ENCODE measurements at places on chromosomes 5 and 9.

GRCh38 chr5:175328176-175328575, 115.8 kb downstream of the DRD1 start:
- DNase-seq = no peak

GRCh38 chr9:123684393-123685149, 245.4 kb downstream of the DENND1A start:
- no peak for DNase-seq

GRCh38 chr9:35976726-35977125, 18.8 kb upstream of the OR2S2 start:
- DNase-seq = no peak

- DNase-seq = peak; percentile 87
Observed at GRCh38 chr9:113340011-113340699, at the start of gene WDR31. Gene WDR31, minus strand, starts transcription at chr9:113340275. Its CDS starts 8,253 bp downstream, at chr9:113332022.

DNA sequence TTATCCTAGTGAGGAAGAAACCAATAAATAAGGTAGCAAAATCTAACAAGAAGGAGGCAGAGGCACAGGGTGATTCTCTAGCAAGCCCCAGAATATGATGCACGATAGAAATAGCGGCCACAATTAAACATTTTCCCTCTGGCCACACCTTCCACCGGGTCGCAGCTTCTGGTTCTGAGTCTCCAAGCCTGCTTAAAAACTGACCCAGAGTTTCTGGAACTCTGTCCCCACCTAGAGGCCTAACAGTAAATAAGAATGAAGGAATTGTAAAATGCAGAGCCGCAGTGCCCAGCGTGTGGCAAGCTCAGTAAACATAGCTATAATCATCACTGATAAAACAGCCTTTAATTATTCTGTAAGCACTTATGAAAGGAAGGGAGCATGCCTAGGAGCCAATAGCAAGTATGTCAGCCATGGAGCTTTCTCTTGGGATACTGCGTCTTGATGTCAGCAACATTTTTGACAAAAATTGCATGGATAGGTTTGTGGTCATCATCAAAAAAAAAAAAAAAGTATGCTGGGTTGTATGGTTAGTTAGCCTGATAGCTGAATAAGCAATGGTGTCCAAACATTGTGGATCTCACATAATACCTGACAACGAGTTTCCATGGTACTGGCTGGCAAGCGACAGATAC, 465.5 kb downstream of the DNAH5 start:
- no peak for DNase-seq

DNA sequence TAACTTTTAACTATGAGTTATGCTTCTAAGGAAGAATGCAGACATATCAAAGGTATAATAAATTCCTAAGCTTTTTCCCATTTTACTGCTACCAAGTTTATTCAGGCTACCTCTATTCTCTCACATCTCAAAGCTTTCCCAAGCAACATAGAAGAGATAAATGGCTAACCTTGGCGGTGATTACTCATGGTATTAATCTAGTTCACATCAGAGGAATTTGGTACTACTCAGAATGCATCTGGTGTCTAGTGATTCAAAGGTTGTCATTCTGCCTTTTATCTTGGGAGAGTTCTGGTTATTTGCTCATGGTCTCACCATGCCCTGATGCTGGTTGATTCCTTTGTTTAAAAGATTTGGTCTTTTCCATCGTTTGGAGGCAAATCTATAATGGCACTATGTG, 182.7 kb downstream of the TAF11L14 start:
- DNase-seq = no peak

DNA sequence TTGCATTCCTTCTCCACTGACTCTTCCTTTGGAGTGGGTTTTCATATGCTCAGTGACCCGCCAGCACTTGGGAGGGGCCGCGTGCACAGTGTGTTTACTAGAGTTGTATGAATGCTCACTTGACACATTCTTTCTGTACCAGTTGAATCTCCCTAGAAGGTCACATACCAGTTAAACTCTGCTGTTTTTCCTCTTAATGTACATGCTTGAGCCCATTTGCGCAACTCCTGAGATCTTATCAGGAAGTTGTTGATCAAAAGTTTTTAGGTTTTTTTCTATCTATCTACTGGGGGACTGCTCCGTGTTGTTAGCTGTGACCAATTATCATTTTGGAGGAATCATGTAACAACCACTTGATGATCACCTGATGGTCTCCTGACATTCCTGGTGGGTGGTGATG, 392.7 kb downstream of the CDH9 start:
- no peak for DNase-seq

- DNase-seq = no peak
Observed at GRCh38 chr5:1874771-1875220, 7.9 kb downstream of the IRX4 start.

GRCh38 chr9:76628155-76628554, 136.1 kb upstream of the PCA3 start:
- no peak for DNase-seq

- DNase-seq = no peak
Observed at GRCh38 chr5:56659971-56660370, 155.4 kb upstream of the MAP3K1 start.

DNA sequence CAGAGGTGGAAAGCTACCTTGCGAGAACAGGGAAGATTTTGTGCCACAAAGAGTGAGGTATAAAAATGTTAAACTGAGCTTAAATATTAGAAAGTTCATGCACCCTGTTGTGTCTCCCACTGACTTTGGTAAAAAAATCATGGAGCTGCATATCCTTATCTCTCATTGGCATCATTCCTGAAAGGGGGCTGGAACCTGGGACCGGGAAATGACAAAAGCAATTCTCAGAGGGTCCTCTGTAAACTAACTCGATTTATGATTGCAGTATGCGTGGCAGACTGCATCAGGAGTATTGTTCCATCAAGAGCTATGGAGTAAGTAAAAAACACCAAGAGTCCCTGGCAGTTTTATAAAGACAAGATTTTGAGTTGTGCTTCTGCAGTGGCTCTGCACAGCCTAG, 148.8 kb downstream of the DCP2 start:
- DNase-seq = no peak

DNA sequence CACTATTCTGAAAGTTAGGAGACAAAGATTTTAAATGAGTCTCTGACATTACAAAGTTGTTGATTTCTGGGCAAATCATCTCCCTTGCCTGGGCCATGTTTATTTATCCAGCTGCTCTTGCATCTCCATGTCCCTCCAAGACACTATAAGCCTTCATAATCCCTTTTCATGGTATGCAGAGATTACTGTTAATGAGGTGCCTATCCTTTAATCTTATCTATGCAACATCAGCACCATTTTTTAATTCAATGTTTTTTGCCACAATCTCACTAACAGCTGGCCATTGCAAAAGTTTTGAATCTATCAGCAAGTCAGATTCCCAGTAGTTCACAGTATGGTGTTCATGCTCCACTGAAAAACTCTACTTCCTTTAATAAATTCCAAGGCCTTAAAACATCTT, 108.5 kb upstream of the PTPRD start:
- DNase-seq = no peak

- no peak for DNase-seq
Observed at GRCh38 chr5:34053571-34054399, 10.8 kb upstream of the C1QTNF3 start.

- no peak for DNase-seq
Observed at GRCh38 chr5:84568171-84568570, 183.5 kb upstream of the EDIL3 start.

- DNase-seq = no peak
Observed at GRCh38 chr5:105544300-105544699, 1981.7 kb upstream of the NUDT12 start.

DNA sequence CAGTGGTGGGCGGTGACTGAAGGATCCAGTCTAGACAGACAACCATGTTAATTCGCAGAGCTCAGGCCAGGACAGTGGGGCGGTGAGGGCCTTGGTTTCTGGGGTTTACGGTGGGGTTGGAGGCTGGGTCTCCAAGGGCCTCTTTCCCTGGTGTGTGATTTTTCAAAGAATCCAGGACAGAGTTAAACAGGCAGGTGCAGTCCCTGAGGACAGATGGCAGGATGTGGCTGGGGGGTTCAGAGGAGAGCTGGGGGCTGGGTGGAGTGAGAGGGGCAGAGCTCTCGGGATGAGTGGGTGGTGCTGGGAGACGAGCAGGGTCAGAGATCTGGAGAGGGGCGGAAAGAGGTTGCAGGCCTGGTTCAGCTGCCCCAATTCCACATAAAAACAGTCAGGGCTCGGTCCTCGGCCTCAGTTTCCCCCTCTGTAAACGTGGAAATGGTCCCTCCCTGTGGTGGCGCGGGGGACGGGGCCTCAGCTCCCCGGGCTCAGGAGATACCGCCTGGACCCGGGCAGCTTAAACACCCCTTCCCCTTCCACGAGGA, 145.9 kb downstream of the GAPVD1 start:
- DNase-seq = no peak

DNA sequence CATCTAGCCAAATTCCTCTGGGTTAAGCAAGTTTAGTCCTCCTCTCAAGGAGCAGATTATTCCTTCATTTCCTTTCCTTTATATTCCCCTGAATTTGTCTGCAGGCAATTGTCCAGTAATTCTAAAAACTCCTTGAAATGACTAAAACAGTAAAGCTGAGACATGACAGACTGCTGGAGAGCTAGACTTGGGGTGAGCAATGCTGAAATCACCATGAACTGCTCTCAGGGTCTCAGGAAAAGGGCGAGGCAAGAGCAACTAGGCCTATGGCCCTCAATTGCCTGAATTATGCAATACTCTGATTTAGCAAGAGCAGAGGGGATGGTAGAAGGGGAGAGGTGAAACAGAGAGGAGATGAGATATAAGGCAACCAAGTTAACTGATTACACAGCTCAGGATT, 172.9 kb upstream of the NREP start:
- no peak for DNase-seq

GRCh38 chr9:77773381-77773780, 125.3 kb upstream of the GNA14 start:
- no peak for DNase-seq

DNA sequence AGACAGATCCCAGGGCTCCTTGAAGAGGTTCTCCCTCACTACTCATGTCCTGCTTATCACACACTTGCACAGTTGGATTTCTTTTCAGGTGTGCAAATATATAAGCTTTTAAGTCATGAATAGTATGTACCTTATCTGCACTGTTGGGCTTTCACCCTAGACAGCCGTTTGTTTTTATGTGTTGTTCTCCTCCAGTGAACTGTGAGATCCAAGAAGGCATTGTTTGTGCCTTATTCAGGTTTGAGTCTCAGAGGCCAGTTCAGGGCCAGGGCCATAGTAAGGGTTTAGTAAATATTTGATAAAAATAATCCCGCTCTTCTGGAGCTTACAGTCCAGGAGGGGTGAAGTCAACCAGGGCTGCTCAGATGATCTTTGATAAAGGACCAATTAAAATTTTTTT, 480.0 kb downstream of the TMEM38B start:
- no peak for DNase-seq

DNA sequence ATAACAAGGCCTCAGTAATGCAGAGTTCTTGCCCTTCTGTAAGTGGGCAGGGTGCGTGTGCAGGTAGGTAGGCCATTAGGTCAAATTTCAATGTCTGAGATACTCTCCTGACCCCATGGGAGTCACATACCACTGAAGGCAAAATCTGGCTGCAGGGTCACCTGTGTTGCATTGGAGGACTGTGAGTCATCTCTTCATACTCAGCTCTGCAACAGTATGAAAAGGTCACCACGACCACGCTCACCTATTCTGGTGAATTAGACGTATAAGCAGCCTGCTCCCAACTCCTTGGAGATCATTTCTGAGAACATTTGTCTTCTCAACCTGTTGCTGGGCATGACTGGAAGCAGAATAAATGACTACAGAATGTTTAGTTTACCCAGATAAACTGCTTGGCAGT, 599.8 kb downstream of the PDE4D start:
- DNase-seq = no peak

- DNase-seq = no peak
Observed at GRCh38 chr5:72722792-72723452, 93.5 kb upstream of the TNPO1 start.

GRCh38 chr5:56200971-56201666, 32.0 kb downstream of the ANKRD55 start:
- DNase-seq = no peak

DNA sequence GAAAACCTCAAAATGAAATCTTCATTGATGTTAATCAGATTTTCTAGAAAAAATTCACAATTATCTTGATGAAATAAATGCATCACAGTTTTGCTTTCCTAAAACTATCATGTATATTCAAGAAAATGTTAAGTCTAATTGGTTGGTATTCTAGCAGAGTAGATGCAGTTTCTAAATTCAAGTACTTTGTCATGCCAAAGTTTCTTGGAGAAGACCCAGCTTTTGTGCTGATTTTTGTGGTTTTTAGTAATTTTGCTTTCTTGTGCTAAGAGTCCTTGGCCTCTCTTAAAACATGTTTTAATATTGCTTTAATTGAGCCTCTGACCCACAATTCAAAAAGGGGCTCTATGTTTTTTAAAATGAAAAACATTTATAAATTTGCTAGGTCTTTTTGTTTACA, 924.8 kb upstream of the PTPRD start:
- no peak for DNase-seq

DNA sequence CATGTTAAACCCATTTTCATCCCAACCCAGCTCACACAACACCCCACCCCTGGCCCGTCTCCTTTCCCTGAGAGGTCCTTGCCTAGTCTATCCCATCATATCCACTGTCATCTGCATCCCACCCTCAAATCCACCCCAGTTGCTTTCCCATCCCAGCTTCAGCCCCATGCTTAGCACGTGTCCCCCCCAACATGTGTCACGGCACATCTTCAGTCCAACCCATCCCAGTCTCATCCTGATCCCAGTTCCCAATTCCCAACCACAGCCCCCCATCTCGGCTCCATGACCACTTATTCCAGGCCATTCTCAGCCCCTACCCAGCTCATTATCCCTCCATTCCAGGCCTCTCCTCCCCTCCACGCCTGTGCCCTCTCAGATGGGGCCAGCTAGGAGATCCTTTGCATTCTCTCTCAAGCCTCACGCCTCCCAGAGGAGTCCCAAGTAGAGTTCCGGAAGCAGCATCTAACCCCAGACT, 605 bp upstream of the DBN1 start:
- DNase-seq = no peak
